ENCODE measurements at places on chromosomes 4 and X. TPM values are rescaled to one million over a fixed set of nuclear protein-coding genes. Genes with fewer than 3 reads are reported as not detected.

- DNase-seq: no peak
Observed at GRCh38 chrX:47849778-47850177, 13.1 kb downstream of the ZNF81 start.

DNA sequence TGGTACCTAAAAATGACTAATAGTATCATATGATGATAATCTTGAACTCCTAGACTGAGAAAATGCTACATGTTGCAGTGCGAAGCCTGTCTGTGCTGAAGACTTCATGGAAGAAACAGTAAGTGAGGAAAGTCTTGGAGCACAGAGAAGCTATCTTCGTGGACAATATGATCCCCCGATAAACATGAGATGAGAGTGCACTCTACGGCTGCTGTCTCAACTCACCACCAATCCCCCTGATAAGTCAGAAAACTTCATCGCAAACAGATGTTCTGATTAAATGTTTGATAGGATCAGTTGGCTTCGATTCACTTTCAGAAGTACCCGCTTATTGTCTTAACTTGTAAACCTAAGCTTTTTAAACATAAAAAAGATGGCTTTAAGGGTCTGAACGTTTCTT lies 130.2 kb downstream of the ELOVL6 start:
- DNase-seq: no peak

CPLX1 gene
- total RNA-seq: 239 TPM

DNA sequence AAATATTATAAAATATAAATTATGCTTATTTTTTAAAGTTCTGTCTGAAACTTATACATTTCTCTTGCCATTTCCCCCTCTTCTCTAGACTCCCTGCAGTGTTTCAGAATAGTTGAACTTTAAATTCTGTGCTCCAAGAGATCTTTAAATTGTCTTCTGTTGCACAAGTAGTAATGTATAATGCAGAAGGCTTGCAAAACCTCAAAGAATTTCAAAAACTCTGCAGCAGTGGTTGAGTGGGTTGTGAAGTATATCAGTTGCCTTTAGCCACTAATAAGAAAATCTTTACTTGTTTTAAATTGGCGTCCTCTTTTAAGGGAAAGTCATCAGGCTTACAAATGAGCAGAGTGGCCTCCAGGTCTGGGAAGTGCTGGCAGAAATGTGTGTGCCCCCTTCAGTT lies 1153.3 kb upstream of the PABPC4L start:
- no peak for DNase-seq

DNA sequence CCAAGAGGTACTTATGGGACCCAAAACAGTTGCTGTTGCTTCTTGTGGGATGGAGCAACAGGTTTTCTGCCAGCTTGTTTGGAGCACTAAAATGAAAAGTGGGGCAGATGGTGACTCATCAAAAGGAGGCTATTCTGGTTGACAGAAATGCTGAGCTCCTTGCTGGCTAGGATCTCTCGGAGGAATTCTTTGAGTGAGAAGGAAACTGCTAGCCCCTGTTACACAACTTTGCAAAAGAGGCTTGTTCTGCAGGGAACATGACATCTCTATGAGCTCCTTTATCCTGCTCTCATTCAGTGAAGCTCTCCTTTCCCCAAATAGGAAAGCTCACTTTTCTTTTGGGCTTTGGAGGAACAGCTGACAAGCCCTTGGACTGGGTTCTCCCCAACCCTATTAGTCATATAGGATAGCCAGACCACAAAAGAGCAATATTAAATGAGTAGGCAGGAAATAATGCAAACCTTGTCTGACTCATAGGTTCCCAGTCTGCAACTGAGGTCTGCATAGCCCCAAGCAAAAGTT lies 108.3 kb downstream of the CDS1 start:
- DNase-seq: peak; percentile 43

DNA sequence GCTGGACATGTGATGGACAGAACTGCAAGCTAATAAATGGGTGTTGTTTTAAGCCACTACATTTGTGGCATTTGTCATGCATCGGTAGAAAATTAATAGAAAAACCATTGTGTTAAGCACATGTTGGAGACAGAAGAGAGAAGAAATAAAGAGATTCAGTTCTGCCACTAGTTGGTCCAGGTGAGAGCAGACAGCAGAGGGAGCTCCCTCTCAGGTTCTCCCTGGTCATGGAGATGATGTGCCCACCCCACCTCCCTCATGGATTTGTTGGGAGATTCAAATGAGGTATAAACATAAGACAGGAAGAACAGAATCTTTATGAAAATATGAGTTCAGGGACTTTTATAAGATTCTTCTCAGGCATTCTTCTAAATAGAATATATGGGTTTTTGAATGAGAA lies 36.8 kb upstream of the OCIAD2 start:
- DNase-seq: no peak

RNF175 gene
- 26.7 TPM for total RNA-seq

DNA sequence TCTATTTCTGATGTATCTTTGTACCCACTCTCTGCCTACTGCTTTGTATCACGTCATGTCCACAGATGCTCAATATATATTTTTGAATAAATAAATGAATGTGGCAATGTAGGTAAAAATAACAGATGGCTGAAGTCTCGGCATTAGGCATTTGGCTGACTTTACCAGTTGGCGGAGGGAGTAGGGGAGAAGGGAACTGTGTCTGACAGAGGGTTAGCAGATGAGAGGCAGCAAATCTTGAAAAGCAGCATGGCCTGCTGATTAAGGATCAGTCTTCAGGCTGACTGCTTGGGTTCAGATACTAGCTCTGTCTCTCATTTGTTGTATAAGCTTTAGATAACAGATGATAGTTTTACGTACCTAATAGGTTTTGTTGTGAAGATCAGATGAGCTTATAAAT lies 31.9 kb upstream of the RASGEF1B start:
- no peak for DNase-seq

MECP2 gene
- total RNA-seq: 87.5 TPM

PPBP gene
- total RNA-seq: 1.5 TPM

DNA sequence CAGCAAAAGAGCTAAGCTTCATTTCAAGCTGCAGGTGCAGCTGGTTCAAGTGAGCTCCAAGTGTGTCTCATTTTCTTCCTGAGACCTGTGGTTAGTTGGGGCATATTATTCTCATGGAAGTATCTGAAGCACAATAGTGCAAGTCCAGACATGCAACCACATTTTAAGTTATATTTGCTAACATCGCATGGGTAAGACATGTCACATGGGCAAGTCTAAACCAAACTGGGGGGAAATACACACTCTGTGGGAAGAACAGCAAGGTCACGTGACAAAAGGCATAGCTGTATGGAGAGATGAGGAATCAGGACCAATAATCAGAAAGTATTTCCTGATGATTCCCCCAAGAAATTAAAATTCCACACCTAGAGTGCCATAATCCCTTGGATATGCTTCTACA lies 94.9 kb upstream of the NDP start:
- no peak for DNase-seq

PGAM4 gene
- total RNA-seq: not detected

WDR1 gene
- 117 TPM for total RNA-seq

DNA sequence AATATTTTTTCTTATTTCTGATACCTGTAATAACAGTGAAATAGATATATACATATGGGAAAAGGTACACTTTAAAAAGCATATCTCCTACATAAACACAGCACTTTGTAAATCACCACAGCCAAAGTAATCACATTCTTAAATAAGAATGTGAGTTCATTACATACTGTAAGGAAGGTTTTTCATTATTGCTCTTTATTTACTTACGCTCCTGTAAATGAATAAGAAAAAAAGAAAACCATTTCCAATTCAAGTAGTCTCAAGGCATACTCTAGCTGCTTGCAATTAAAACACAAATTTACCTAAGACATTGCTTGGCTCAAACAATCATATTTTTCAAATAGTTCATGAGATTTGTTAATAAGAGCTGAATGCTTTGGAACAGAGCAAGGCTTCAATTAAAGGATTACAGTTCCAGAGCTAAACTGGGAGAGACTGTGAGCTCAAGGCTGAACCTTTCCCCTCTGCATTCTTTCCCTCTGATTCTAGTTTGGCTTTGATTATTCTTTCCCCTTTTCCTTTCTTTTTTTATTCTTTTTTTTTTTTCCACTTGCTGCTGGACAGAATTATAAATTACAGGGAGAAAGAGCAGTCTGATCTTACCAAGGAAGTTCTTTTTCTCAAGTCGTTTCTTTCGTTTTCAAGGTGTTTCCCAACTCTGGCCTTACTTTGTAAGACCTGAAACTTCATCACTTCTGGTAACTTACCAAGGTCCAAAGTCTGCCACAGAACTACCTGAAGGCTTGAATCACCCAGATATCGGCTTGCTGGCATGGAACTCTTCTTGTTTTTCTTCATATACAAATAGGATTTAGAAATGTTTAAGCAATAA lies 278.3 kb downstream of the INPP4B start:
- DNase-seq: no peak

DNA sequence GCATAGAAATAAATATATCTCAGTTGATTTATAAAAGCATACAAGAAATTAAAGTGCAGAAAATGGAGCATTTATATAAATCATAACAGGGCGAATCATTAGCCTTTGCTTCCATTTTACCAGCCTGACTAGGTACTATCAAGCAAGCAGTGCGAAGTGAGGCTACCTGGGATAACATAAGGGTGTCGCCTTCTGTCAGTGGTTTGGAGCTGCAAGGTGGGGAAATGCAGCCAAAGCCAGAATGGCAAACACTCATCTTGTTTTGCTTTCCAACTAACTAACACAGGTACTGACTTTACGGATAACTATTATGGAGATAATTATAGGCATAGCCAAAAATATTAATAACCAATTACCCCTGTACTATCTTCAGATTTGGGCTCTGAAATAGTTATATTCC lies 1459.8 kb downstream of the RAPGEF2 start:
- DNase-seq: no peak

SHISA3 gene
- total RNA-seq: 0.56 TPM

DNA sequence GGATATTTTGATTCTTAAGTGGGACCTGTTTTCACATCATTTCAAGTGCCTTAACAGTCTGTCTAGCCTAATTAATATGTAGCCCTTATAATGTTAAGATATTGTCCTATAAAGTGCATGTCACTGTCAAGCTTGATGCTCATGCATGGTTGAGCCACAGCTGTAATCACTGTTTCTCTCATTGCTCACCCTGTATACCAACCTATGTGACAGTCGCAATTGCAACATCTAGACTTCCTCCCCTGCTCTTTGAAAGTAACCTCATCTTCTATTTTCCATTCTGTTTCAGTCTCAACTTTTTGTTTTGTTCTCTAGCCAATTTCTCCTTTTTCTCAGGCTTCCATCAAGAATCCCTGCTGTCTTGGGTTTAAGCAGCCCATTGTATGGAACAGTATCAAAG lies 24.4 kb upstream of the MSL3 start:
- DNase-seq: no peak

DNA sequence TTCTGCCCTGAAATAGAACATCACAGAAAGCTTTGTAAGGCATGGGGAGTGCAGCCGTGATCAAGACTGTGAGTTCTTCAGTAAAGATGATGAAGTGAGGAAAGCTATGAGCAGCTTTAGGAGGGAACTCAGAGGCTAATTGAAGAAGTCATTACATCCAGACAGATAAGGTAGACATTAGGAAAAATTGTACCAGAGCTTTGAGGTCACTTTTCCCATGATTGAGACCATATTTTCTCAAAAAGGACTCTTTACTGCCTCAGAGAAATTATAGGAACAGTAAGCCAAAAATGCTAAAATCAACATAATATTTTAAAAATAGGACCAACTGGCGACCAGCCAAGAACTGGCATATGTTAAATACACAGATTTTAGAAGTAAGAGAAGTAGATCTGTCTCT lies 11.2 kb downstream of the CHST7 start:
- DNase-seq: no peak

- DNase-seq: no peak
Observed at GRCh38 chrX:72045552-72046277, 86.0 kb downstream of the RTL5 start.

GRCh38 chrX:46574774-46575381 lies 1.3 kb downstream of the CHST7 start:
- no peak for DNase-seq

GRCh38 chr4:139841464-139842195 lies 176.0 kb downstream of the MGST2 start:
- no peak for DNase-seq

DNA sequence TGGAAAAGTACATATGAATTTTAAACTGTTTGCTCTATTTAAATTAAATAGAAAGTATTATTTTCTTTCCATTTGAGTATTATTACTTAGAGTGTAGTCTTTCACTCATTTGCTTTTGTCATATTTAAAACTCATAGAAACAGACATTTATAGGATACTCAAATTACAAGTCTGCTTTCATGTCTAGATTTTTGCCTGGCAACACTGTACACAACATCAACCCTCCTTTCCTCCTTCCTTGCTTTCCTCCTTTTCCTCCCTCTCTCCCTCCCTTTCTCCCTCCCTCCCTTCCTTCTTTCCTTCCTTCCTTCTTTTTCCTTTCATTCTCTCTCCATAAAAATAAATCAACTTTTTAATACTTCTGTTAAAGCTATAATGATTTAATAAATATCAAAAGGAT lies 2361.2 kb downstream of the ARAP2 start:
- DNase-seq: no peak

DNA sequence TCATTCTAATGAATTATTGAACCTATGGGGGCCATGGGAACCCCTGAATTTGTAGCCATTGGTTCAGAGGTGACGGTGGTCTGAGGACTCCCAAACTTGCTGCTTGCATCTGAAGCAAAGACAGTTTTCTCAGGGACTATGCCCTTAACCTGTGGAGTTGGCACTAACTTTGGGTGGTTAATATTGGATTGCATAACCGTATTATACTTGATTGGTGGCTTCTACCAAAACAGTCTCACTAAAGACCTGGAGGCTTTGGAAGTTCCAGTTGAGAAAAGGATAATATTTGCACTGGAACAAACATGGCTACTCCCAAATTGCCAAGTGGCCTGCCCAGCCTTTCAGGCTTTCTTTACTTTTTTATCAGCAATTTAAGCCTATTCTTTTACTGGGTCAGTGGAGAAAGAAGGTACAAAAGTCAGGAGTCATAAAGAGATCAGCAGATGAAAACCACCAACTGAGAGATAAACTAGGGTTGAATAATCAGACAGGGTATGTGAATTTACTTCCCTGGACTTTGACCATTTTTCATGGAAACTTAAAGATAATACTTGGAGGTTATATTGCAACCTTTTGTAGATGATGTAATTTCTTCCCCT lies 7.9 kb upstream of the KLHL8 start:
- no peak for DNase-seq

UNC5C gene
- 25.8 TPM for total RNA-seq

GRCh38 chrX:23483396-23483795 lies 148.7 kb downstream of the PTCHD1 start:
- DNase-seq: no peak

- no peak for DNase-seq
Observed at GRCh38 chr4:172978848-172979247, 189.8 kb upstream of the GALNT7 start.

DNA sequence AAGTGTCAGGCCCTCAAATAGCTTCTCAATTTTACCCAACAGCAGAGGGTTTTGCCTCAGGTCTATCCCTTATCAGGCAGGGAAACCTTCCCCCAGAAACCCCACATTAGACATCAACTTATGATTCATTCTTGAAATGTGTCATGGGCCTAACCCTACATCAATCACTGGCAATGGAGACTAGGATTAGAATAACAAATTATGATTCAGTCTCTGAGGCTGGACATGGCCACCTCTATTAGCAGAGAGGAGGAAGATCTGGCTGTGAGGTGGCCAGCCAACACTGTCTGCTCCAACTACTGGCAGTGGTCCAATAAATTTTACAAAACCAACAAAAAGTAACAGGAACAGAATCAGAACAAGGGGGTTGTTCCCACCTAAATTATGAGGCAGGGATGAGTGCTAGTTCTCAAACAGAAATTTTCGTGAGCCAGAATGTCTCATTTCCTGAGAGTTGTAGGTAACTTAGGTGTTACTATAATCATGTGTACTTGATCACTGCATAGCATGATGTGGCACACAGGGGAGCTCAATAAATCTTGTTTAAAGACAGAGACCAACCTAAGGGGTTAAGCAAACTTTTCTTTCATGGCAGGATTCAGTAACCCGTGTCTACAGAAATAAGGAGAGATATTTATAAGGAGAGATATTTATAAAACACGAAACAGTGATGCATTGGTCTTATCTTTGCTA lies 126.8 kb downstream of the NFKB1 start:
- DNase-seq: no peak
